NK-92 treated with Interleukin-12 subunit alpha and Interleukin-12 subunit beta, amount 100 ng/mL, for 24 hours (cell line): ENCODE measurements at places on chromosomes 2 and 18.

DNA sequence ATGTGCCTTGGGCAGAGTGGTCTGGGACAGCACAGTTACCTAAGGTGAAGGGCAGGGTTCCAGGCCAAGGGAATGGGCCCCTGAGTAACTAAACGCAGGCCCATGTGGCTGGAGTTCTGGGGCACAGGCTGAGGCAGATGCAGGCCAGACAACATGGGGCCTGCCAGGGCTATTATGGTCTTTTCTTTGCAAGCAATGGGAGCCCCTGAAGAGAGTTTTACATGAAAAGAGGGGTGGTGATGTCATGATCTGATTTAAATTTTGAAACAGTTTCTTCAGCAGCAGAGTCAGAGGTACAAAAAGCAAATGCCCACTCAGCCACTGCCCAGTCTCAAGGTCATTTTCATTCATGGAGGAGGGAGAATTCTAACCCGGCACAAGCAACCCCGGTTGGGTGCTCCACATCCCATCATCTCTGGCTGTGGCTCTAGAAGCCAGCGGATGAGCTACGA, 5.6 kb downstream of the CHST10 start:
- DNase-seq: no peak

GRCh38 chr2:7045601-7046590, 128.7 kb downstream of the RNF144A start:
- DNase-seq: no peak

GRCh38 chr2:11560806-11561205, 27.0 kb downstream of the GREB1 start:
- DNase-seq: no peak

- DNase-seq: no peak
These were observed 136.7 kb downstream of the ANTXR1 start for GRCh38 chr2:69149631-69150215.

GRCh38 chr18:32910694-32911296, 138.0 kb upstream of the KLHL14 start:
- no peak for DNase-seq

DNA sequence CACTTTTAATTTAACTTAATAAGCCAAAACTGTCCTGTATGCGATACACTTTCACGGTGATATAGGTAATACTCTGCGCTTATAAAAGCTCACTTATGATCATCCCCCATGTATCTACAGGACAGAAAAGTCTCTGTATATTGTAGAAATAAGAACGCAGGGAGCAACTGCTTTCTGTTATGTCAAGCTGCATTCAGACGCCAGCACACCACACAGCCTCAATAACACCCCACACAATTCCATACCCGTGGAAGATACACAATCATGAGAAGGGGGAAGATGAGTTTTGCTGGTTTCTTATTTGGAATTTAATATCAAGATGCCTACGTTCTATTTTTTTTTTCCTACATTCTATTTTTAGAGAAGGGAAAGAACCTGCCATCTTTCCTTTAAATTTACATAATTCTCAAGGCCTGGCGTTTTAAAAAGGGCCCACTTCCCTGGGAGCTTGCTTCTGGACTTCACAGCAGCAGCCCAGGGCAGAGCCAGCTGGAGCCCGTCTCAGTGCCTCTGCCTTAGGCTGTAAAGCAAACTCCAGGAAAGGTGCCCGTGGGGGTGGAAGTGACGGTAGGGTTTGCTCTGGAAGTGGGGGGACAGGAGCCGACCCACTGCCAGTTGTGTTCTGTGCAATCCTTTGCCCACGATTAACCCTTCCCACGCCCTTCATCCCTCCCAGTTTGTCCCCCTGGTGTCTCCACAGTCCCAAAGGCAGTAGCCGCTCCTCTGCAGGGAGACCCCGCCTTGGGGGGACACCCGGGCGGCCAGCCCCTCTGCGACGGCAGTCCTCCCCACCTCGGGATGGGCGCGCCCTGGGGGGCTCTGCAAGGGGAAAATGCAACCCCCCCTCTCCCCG, 5.3 kb downstream of the PTGR3 start:
- no peak for DNase-seq

DNA sequence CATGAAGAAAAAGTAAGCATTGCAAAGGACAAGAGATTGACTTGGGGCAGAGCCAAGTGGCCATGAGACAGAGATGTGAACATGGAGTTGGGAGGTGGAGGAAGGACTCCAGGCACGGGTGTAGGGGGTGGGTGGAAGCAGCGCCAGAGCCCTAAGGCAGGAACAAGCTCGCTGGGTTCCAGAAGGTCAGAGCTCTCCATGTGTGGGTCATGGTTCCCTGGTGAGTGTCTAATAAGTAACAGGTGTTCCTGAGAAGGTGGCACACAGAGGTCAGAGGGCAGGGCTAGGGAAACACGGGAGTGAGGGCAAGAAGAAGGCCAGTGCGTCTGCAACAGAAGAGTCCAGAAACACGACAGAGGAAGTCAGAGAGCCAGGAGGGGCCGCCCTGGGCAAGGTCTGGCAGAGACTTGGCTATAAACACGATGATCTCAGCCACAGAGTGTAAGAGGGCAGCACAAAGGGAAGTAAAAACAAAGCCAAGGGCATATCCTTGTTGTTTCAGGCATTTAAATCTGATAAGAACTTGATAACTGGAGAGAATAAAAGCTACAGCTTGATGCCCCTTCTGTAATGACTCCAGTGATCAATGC, 260.8 kb downstream of the TGIF1 start:
- no peak for DNase-seq

- DNase-seq: no peak
These were observed 964 bp upstream of the ST3GAL5 start for GRCh38 chr2:85889627-85890281.

- DNase-seq: no peak
These were observed 314.9 kb upstream of the NRP2 start for GRCh38 chr2:205367331-205367935.

DNA sequence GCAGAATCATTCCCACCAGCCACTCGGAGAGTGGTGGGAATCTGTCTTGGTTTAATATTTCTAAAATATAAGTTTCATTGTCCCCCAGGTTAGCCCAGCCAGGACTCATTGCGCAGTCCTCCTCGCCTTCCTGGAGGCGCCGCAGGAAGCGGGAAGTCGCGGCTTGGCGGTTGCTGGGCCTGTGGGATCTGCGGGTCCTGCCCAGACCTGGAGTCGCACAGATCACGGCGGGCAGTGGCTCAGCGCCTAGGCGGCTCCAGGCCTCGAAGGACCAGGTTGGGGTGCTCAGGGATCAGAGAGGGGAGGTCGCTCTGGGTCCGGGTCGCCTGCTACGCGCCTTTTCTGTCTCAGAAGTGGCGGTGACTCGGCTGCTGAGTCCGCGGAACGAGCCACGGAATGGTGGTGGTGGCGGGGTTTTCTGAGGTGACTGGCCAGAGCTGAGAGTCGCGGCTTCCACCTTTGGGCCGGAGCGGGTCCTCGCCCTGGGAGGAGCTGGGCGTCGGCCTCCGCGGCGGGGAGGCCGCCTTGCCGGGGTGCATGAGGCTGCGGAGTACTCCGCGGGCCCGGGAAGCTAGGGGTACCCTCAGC, 2.6 kb downstream of the HOXD3 start:
- DNase-seq: no peak

- DNase-seq: no peak
These were observed 4.9 kb upstream of the COL3A1 start for GRCh38 chr2:188969236-188969635.

GRCh38 chr18:27863780-27864430, 313.0 kb downstream of the CDH2 start:
- no peak for DNase-seq

DNA sequence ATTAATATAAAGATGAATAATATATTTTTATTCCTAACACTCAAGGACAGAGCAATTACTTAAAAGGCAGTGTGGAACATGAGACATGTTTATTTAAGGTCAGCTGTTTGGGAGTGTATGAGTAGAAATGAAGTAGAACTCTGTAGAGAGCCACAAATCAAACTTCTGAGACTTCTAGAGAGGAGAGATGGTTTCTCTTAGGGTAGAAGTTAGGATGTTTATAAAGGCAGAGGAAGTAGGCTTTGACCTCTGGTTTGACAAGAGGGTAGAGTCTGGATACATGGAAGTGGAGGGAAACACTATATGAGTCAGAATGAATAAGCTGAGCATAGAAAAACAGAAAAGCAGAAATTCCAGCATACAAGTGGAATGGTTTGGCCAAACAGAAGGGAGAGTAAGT, 262.1 kb upstream of the KLHL14 start:
- DNase-seq: no peak

GRCh38 chr2:144240656-144241339, 279.1 kb downstream of the ZEB2 start:
- no peak for DNase-seq

GRCh38 chr2:127407661-127408003, 10.6 kb upstream of the PROC start:
- no peak for DNase-seq

DNA sequence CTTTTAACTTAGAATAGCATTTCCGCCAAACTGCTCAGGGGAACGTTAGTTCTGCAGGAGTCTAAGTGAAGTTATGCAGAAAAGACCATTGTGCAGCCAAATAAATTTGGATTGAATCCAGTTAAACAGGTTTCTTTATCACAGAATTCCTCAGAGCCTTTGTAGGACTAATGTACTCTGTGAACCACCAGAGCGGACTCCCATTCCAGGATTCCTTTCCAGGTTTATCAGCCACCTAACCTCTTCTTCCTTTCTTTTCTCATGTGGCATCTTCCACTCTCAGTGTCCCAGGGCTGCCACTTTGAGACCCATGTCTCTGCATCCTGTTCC, 350.4 kb downstream of the TSN start:
- no peak for DNase-seq

- no peak for DNase-seq
These were observed 43.0 kb upstream of the BCL11A start for GRCh38 chr2:60596411-60596810.

- DNase-seq: no peak
These were observed 156.8 kb downstream of the STK39 start for GRCh38 chr2:168090366-168091135.

DNA sequence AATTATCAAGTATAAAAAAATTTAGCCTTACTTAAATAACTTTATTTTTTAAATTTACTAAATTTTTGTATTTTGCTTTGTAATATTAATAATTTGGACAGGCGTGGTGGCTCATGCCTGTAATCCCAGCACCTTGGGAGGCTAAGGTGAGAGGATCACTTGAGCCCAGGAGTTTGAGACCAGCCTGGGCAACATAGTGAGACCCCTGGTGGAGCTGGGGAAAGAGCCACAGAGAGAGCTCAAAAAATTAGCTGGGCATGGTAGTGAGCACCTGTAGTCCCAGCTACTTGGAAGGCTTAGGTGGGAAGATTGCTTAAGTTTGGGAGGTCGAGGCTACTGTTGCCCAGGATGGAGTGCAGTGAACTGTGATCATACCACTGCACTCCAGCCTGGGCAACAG, 143.5 kb downstream of the B3GNT2 start:
- DNase-seq: no peak

DNA sequence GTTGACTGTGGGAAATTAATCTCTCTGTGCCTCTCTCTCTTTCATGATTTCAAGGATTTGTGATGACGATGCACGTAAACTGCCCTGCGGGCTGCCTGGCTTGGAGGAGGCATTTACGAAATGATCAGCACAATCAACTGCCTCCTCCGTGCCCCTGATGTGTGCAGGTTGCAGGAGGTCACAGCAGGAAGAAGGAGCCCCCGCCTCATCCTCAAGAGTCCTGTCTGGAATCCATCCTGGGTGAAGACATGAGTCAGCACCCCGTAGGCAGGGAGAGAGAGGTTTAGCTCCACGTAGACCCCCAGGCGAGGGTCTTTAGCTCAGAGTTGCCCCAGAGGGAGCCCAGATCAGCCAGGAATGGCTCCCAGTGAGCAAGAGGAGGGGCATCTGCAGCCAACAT, 17.1 kb upstream of the TEX51 start:
- DNase-seq: no peak

DNA sequence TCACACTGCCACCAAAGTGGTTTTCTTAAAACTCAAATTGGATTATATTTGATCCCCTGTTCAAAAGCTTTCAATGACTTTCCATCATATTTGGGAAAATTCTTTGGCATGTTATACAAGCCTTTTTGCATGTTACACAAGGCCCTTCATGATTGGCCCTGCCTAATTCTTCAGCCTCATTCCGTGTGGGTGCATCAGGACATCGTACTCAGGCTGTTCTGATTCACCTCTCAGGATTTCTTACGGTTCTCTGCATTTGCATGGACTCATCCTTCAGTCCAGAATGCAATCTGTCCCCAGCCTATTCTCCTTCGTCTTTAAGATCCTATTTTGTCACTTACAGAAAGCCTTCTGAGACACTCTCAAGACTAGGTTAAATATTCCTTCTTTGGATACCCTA, 107.8 kb downstream of the LYPD1 start:
- DNase-seq: no peak

GRCh38 chr2:55877087-55877436, 46.5 kb downstream of the EFEMP1 start:
- DNase-seq: no peak

- no peak for DNase-seq
These were observed 17.5 kb downstream of the NCAPH start for GRCh38 chr2:96353032-96353561.

DNA sequence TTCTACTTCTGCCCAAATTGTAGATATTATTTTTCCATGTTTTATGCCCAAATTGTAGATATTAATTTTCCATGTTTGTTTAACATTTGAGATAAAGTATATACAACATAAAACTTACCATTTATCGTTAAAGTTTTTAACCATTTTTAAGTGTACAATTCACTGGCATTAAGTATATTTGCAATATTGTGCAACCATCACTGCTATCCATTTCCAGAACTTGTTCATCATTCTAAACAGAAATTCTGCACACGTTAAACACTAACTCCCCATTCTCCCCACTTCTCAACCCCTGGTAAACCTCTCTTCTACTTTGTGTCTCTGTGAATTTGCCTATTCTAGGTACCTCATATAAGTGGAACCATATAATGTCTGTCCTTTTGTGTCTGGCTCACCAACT, 162.1 kb downstream of the MGAT5 start:
- no peak for DNase-seq

- DNase-seq: no peak
These were observed 20.8 kb downstream of the PXDN start for GRCh38 chr2:1723397-1724042.

- DNase-seq: no peak
These were observed 48.5 kb upstream of the LYPD6B start for GRCh38 chr2:148989882-148990493.

GRCh38 chr2:27420996-27421395, 7.4 kb upstream of the NRBP1 start:
- no peak for DNase-seq

- DNase-seq: no peak
These were observed 133.8 kb upstream of the ARHGAP28 start for GRCh38 chr18:6595666-6596065.
